WERI-Rb-1 (cell line): ENCODE measurements at places on chromosomes 5 and 9.

GRCh38 chr9:121707477-121708424 is 56.3 kb downstream of the DAB2IP start:
- DNase-seq = no peak

DNA sequence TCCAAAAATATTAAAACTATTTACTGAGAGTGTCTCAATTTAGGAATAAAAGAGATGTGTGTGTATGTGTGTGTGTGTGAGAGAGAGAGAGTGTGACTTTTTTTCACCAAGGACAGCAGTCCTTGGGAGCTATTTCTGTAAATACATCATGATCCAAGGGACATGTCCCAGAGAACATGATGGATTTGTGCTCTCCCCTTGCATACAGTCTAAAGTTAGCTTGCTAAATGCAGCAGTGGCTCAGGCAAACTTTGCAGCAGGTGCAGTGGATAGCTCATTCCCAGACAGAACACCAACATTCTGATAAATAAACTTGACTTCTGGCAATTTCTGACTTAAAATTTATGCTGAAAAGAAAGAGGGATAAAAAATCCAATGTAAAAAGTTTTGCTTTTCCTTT is 55.4 kb upstream of the SGCD start:
- no peak for DNase-seq

- no peak for DNase-seq
These were observed 118.0 kb downstream of the FSTL4 start for GRCh38 chr5:133494232-133494922.

GRCh38 chr9:71637375-71637774 is 130.9 kb downstream of the CEMIP2 start:
- DNase-seq = no peak

- no peak for DNase-seq
These were observed 27.6 kb upstream of the NREP start for GRCh38 chr5:111784491-111785181.

- no peak for DNase-seq
These were observed 146.5 kb downstream of the FANCC start for GRCh38 chr9:95171001-95171400.

DNA sequence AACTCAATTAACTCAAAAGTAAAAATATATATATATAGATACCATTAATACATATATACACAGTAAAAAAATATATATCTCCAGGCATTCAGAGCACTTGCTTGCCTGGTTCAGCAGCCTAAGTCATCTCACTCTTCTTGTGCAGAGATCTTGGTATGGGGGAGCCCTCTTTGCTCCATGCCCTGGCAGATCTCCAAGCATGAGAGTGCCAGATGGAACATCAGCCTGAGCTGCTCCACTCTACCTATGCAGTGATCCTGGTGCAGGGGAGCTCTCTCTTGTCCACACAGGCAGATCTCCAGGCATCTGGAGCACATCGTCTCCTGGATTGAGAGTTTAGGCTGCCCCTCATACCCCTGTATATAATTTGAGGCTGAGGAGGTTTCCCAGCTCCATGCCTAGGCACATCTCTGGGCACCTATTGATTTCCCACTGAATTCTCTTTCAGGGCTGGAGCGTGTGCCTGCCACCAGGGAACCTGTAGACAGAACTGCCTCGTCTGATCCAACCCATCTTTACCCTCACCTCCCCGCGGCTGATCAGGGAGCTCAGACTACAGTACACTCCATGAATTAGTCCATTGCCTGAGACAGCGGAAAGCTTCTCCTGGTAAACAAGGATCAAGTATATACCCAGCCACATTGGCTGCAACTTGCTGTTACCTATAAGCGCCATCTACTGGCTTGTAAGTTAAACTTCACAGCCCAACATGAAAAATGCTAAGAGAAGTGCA is 342.4 kb upstream of the GRIA1 start:
- DNase-seq = peak; percentile 66

GRCh38 chr9:129930743-129931142 is 95.5 kb downstream of the USP20 start:
- DNase-seq = no peak

DNA sequence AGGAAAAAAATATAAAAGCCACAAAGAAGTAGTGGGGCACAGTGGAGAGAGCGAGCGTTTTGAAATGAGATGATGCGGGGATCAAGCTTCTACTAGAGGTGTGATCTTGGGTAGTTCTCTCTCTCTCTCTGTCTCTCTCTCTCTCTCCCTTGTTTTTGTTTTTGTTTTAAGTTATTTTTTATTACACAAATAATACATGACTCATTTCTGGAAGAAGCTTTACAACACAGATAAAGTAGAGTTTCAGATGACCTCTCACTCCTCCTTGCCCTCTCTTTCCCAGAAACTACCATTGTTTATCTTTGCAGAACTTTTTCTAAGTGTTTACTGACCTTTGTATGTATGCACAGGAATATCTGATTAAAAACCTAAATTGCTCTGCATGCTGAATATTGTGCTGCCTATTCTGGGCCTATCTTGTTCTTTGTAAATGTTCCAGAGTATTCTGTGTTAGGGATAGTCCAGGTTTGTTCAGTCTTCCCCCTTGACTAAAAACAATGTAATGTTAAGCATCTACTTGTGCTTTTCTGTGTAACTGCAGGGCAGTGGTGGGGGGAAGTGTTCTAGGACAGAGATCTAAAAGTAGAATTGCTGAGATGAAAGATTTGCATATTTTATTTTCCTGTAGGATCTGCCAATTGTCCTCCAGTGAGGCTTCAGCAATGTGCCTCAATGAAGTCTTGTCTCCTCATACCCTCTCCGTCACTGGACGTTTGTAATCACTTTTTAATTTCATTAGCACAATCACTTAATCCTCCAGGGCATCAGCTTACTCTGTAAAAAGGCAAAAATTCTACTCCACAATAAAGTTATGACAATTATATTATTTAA is 52.0 kb downstream of the FYB1 start:
- DNase-seq = no peak

DNA sequence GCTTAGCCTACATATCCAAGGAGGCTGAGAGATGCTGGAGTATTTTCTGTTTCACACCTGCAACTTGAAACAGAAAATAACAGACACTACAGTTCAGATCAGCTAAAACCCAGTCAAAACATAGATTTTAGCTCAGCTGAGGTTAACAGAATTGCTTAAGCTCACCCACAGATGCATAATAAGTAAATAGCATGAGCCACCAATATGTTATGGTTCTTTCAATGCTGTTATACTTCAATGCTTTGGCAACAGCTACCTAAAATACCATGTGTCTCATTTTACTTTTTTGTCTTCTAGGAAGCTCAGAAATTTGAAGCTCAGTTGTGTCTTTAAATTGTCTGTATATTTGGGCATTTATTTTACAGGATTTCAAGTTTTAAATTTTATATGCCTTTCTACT is 35.8 kb upstream of the OR13F1 start:
- DNase-seq = no peak

DNA sequence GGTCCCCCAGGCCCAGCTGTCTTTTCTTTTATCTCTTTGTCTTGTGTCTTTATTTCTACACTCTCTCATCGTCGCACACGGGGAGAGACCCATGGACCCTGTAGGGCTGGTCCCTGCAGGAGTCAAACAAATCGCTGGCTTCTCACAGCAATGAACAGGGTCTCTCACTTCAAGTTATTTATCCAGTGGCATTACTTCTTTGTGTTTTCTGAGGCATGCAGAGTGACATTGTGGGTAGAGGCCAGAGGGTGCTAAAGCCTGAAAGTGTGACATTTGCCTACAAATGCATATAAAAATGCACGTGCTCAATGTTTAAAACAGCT is 127.6 kb downstream of the ST8SIA4 start:
- DNase-seq = no peak

GRCh38 chr5:177085985-177086653 is 596 bp upstream of the FGFR4 start:
- DNase-seq = no peak

GRCh38 chr5:56876327-56876726 is 33.1 kb upstream of the SETD9 start:
- no peak for DNase-seq

DNA sequence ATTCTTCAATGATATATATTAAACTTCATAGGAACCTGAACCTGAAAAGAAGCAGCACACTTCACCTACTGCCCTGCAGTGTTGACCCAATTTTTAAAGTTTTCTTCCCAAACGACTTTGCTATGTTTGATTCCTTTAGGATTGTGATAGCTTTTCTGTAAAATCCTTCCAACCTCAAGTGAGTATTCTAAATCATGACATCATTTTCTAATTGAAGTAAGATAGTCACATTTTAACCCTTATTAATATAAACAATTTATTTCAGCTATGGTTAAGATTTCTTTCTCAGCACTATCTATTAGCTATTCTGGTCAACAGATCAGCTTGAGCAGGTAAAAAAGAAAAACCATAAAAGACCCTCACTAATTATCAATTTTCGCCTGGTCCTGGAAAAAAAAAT is 162.0 kb downstream of the SMARCA2 start:
- DNase-seq = no peak

DNA sequence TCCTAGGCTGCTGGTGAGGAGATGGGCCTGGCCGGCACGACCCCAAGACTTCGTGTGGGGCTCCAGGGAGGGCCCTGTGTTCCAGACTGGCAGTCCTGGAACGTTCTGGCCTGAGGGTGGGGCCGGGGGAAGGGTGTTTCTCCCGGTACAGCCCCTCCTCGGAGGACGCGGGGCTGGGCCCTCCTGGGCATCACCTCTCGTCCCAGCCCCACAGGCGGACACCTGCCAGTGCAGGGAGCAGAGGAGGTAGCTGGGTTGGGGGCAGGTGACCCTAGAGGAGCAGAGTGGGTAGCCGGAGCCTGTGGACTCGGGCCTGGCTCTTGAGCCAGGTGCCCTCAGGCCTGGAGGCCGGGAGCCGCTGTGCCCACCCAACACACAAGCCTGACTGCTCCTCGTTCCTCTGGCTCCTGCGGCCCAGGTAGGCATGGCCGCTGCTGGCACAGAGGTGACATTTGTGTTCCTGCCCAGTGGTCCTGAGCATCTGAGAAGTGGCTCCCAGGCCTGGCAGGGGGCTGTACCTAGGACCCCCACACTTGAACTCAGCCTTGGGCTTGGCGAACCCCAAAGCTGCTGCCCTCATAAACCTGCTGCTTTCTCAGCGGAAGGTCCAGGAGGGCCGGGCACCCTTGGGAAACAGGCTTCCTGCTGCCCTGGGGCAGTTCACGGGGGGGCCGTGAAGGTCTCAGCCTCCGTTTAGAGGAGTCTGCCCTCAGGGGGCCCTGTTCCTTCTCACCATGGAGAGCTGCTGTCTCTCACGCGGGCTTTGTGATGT is 817 bp downstream of the SLC6A19 start:
- DNase-seq = no peak

DNA sequence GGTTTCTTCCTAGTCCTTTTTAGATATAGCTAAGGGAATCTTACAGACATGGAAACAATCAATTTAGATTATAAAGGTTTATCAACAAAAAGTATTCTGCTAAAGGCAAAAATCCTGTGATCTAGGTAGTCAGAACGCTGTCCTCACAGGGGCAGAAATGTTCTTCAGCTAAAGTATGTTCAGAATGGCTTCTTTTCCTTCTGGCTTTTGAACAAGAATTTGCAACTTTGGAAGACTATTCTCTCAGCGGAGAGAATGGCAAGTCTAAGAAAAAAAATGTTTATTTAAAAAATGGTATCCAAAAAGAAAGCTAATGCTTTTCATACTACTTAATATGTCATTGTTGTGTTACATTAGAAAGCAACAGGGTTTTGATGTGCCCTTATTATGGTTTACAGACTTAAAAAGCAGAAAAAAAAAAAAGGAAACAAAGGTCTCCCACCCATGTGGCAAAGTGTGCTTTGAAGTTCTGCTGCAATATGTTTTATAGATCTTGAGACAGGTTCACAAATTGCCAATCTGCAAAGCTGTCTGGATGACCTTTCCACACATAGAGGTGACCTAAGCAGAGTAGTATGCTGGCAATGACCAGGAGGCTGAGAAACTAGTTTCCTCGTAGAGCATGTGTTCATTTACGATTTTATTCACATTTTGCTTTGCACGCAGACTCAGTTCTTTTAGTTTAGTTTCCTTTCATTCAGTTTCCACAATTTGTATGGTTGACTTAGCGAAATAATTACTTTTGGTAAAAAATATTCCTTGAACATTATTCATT is 45.1 kb upstream of the PJA2 start:
- DNase-seq = no peak

DNA sequence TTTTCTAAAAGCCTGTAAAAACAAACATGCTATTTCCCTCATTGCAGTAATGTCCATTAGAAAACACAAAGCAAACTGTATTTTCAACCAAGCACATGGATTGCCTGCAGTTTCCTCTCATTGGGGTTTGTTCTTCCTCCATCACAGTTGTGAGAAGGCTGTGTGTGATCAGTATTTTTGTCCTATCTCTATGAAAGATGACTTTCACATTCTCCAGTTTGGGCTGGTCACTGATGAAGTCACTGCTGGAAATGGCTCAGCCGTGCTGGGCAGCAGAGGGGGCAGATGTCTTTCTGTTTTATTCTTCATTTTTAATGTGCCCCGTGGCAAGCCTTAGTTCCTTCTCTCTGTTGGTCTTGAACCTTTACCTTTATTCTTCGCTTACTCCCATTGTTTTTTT is 288.9 kb upstream of the MPDZ start:
- DNase-seq = no peak

DNA sequence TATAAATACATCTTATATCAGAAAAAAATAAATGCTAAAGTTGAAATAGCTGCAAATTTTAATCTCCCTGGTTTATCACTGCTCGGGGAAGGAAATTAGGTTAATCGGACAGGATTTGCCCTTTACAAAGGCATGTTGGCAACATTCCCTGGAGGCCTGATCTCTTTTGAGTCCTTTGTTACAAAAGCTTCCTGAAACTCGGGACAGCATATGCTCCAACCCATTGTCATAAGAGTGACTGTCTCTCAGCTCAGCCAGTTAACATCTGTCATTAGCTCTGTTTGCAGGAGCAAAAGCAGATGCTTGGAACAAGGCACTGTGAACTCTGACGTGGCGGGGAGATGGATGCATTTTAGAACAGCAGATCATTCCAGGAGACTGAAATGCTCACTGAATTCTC is 80.6 kb downstream of the MYO10 start:
- DNase-seq = peak; percentile 83

- DNase-seq = no peak
These were observed 6.5 kb downstream of the PPP6C start for GRCh38 chr9:125183054-125183453.

DNA sequence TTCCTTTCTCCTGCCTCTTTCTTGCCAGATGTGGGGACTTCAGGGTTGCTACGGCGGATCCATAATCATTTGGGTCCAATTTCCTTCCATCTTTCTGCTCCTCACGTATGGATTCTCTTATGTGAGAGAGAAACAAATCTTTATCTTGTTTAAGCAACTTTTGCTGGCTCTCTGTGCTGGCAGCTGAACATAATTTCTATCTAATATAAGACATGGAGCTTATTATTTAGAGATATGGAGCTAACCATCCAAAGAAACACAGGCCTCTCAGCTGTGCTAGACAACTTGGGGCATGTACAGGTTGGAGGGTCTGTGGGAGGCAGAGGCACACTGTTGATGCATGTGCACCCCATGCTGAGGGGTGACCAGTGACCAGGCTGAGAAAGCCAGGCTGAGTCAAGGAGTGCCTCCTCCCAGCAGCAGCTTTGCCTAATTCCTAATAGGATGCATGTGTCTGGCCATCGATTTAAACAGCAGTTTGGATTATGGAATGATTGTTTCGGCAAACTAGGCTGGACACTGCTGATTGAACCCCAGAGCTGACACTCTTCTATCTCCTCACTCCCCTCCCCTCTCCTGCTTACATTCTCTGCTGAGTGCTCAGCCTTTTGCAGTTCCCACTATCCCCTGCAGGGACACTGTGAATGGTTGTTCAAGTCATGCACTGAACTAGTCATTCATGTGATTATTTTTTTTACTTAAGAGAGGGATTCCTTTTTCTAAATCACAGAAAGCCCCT is 195.8 kb downstream of the ERCC6L2 start:
- peak; percentile 70 for DNase-seq

GRCh38 chr9:78666818-78667414 is 370.0 kb downstream of the PSAT1 start:
- no peak for DNase-seq
